Activated CD4-positive, alpha-beta memory T cell treated with anti-CD3 and anti-CD28 coated beads, Interleukin-2, amount 10 ng/mL, durations not matched to agents 7 days and 5 days (primary cell): ENCODE measurements at places on chromosomes 6 and 20. TPM values are rescaled to one million over a fixed set of nuclear protein-coding genes. Genes with fewer than 3 reads are reported as not detected.

DNA sequence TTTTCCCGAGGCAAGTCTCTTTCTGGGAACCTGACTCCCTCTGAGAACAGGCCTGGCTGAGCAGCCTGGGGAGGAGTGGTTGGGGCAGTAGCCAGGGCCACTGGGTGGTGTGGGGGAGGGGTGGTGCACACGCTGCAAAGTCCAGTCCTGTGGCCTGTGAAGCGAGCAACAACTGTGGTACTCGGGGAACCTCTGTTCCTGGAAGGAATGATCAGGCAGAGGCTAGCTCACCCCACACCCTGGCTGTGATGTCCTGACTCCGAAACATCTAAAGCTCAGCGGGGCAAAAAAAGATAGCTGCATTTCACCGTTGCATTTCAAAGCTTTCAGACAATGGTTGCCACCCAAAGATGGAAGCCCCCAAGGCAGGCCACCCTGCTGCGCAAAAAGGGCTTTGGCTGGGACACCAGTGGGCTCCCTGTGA lies 25.5 kb downstream of the PCK1 start:
- DNase-seq, result no peak

GRCh38 chr6:158764926-158765325 lies 54.2 kb downstream of the EZR start:
- no peak for DNase-seq

- no peak for DNase-seq
Measured at GRCh38 chr20:50308166-50308512, 117.5 kb downstream of the CEBPB start.

DNA sequence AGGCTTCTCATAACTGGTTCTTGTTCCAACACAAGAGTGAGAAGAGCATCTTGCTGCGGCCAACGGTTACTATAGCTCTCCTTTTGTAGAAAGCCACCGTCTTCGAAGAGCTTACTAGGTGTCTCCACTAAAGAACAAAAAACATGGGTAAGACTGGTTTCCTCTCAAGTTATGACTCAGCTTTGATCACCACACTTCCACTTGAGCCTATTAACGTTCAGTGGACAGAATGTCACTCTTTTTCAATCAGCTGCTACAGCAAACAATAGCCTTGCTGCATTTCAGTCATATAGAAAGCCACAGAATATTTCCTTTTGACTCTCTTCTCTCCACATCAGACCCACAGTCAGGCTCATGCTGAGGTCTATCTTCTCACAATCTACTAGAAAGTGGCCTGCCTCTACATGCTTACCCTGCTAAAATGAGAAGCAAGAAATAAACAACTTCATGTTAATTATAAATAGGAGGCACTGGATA lies 243.5 kb upstream of the PREP start:
- peak; percentile 77 for DNase-seq

- no peak for DNase-seq
Measured at GRCh38 chr6:97450087-97450486, 167.1 kb upstream of the MMS22L start.

DNA sequence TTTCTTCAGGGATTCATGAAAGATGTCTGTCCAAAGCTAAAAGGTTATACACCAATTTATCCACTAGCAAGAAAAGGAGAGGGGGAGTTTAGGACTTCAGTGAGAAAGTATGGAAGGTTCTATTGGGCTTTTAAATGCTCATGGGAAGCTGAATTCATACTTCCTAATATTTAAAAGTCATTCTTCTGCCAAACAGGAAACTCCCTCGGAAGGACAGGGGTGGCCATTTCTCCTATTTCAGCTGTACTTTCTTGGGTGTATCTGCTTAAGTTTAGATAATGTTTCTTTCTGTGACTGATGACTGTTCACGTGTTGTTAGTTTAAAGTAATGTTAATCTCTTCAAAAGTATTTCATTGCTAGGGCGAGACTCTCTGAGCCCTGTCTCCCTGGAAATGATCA lies 80.5 kb upstream of the IFNGR1 start:
- no peak for DNase-seq

DNA sequence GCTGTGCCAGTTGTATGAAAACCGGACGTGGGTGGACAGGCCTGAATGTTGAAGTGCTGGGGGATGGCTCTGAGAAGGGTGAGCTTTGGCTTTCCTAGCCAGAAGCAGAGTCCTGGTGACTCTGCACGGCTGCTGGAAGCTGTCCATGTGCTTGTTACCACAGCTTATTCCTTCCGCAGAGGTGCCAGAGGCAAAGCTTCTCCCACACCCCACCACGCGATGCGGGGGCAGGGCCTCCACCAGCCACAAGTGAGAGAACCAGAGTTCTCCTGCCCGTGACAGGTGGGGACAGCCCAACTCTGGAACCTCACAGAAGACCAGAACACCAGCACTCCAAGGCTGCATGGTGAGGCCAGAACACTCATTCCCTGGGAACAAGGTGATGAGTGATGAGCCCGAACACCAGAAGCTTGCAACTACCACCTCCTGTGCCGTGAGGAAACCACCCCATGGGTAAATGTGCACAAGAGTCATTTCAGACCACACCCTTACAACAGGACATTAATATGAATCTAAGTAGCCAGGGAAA lies 36.7 kb downstream of the JAG1 start:
- DNase-seq, result no peak

GRCh38 chr6:38477680-38478260 lies 162.0 kb downstream of the BTBD9 start:
- no peak for DNase-seq

- no peak for DNase-seq
Measured at GRCh38 chr6:116329156-116329555, 41.6 kb upstream of the DSE start.

POM121L2 gene
- not detected for total RNA-seq

GHRH gene
- not detected for total RNA-seq

OOEP gene
- total RNA-seq, result 0.33 TPM

MYLIP gene
- total RNA-seq, result 16.2 TPM

CAGE1 gene
- total RNA-seq, result 0.08 TPM

DEFB132 gene
- total RNA-seq, result not detected
